Cerebellar cortex (tissue), 1 donor: ENCODE measurements at places on chromosomes 1 and 21.

DNA sequence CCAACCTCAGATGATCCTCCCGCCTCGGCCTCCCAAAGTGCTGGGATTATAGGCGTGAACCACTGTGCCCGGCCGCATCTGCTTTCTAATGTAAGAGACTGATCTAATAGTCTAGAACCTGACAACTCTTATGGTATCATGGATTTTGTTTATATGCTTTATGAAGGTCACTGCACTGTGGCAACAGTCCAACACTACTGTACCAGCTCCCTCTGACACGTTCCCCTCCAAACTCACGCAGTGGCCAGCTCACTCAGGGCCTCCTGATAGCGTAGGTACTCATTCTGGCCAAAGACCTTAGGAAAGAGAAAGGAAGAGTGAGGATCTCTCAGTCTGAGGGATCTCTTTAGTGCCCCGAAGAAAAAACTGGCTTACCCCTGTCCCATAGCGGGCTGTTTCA, 6.0 kb upstream of the CFAP141 start:
- no peak for DNase-seq

DNA sequence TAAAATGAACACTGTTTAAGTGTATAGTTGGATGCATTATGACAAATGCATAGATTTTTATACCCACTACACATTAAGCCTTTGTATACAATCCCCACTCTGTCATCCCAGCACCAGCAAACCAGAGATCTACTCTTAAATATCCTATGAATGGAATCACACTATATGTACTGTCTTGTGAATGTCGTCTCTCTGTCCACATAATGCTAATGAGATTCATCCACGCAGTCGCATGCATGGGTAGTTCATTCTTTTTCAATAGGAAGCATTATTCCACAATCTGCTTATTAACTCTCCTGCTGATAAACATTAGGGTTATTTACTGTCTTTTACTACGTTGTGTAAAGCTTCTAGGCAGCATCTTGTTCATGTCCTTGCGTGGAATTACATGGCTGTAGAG, 892.3 kb downstream of the LTN1 start:
- no peak for DNase-seq

GRCh38 chr1:221344693-221345092, 397.2 kb downstream of the DUSP10 start:
- no peak for DNase-seq

DNA sequence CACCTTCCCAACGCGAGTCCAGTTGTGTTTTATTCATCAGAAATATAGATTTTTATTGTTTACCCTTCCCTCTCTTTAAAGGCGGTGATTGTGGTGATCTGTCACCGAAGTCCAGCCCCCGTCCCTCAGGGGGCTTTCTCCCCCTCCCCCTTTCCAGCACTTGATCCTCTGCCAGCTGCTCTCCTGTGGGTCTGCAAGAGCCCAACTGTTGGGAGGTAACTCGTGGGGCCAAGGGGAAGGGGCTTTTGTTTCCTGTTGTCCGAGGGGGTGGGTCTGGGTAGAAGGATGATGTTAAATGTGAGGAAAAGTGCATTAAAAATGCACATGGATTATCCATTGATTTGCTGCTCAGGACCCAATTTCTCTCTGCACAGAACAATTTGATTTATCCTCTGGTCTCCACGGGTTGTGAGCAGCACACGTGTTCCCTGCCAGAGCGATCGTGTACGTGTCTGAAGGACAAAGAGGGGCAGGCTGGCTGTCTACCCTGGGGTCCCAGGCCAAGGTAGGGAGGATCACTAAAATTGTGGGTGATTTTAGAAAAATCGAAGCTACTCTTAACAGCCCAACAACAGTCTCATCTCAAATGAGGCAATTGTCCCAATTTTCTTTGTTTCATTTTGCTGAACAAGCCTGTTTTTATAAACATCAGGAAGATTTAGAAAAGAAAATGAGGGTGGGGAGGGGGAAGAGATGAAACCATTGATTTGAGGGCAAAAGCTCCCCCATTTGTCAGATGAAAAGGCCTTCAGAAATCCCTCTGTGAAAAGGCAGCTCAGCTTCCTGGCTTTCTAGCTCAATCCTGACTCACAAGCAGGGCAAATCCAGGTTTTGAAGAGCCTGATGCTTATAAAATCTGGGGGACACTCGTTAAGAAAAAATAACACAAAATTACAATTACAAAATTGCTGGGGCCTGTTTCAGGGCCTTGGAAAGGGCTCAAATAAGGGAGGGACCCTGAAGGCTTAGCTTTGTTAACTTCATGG, 176.2 kb downstream of the RHOU start:
- DNase-seq = no peak

DNA sequence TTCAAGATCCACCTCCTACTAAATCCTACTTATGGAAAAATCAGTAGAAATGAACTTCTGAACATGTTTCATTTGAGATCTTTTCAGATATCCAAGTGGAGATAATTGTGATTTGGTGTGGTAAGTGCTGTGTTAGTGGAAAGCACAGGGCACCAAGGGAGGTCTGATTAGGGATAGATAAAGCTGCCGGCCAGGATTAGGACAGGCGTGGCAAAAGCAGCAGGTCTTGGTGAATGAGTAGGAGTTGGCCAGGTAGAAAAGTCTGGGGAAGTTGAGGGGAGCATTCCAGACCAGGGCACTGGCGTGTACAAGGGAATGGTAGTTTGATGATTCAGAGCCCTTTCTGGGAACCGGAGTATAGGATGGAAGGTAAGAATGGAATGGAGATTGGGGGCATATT, 47.8 kb downstream of the AZIN2 start:
- no peak for DNase-seq
